ENCODE measurements at places on chromosomes 2 and 18.

- DNase-seq, result no peak
These were observed 19.5 kb upstream of the FAHD2A start for GRCh38 chr2:95382686-95383634.

- no peak for DNase-seq
These were observed 284.1 kb upstream of the SETBP1 start for GRCh38 chr18:44396550-44396949.

- DNase-seq, result no peak
These were observed 94.1 kb upstream of the THOC1 start for GRCh38 chr18:361941-362310.

DNA sequence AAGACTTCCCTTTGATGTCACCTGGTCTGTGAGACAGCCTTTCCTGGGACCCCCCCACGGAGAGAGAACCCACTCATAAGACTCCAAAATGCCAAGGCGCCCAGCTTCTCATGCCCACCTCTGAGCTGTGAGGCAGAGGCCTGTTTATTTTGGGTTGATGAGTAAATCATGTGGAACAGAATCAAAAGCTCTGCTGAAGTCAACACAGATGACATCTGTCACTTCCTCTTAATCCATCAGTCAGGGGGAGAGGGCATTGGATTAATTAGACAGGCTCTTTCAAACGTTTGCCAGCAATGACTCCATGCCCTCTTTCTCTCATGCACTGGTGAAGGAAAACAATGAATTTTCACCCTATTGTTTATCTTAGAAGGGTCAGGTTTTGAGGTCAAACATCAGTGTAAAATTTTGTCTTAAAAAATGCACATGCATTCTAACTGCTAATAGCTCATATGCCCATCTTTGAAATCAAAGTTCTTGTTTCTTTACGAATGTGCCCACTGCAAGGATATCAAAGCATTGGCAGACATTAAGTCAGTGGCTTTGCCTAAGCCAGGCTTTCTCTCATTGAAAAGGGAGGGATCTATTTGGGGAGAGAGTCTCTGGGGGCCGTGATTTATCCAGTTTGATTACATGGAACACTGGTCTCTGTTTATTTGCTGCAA, 184.1 kb downstream of the ACKR3 start:
- no peak for DNase-seq

DNA sequence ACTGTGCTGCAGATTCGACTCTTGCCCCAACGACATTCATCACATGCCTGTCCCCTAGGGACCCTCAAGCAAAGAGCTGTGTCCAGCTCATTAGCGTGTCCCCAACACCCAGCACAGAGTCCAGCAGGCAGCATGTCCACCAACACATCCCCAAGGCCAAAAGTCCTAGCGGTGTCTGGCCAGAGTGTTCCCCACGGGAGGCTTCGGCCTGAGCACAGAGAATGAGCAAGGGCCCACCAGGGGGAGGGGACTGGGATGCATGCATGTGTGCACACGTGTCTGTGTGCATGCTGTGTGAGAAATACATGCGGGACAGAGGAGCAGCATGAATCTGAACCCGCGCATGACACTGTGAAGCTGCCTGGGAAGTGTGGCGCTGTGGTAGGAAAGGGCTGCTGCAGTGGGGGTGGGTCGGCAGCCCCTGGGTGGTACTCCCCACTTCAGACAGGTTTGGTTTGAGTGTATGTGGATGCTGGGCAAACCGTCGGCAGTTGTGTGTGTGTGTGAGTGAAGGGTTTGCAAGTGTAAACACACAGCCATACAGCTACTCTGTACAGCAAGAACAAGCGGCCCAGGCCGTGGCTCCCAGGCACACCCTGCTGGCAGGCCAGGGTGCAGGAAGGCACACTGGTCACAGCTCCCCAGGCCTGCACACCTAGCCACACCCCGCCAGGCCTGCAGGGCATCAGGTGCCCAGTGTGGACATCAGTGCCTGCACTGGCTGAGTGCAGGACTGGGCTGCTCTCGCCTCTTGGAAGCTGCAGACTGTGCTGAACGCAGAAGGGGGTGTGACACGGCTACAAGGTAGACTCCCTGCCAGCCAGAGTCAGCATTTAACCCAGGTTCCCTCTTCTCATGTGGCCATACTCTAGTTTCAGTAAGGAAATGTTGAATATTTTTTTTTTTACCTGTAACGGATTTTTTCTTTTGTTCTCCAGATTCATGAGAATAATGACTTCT, 19.5 kb upstream of the HES6 start:
- no peak for DNase-seq

GRCh38 chr2:27042159-27042661, 9.3 kb upstream of the AGBL5 start:
- no peak for DNase-seq

DNA sequence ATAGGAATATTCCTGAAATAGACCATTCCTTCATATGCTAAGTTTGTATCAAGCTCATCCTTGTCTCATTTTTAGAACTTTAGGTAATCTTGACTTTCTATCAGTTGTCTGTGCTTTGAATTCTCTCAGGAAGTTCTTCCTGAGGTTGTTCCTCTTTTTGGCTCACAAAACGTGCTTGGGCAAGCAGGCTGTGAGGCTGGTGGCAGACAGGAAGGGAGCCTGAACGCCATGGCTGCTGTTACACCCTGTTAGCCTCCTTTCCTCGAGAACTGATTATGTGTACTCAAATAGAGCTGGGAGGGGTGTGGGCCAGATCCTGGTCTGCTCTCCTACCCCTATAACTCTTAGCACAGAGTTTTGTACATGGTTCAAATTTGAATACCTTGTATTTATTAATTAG, 136.4 kb upstream of the CELF4 start:
- DNase-seq, result no peak

GRCh38 chr2:132621131-132621875, 48.7 kb downstream of the LYPD1 start:
- no peak for DNase-seq

GRCh38 chr2:216947055-216947454, 87.2 kb upstream of the TNP1 start:
- no peak for DNase-seq

DNA sequence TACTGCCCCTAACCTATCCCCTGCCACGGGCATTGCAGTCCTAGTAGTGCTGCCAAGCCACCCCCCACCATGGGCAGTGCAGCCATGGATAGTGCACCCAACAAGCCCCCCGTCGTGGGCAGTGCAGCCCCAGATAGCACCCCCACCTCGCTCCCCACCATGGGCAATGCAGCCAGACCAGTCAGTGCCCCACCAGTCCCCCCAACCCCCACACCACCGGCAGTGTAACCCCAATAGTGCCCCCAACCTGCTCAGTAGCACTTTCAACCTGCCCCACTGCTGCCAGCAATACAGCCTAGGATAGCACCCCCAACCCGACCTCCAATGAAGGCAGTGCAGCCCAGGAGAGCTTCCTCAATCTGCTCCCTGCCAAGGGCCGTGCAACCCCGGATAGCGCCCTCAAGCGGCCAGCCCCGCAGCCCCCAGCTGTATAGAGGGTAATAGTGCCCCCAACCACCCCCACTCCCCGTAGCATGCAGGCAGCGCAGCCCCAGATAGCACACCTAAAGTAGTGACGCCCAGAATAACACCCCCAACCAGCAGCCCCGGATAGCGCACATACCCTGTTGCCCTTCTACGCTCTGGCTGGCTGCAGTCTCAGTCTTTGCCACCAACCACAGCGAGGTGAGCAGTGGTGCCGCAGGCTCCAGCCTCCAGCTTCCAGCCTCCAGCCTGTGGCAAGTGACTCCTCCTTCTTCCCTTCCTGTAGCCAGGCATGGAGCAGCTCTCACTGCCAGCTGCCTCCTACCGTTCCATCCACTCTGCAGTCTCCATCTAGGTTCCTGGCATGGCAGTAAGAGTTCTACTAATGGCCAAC, 45.4 kb upstream of the ANKRD62 start:
- DNase-seq, result no peak

GRCh38 chr2:186862869-186863709, 14.1 kb upstream of the ZSWIM2 start:
- DNase-seq, result no peak

DNA sequence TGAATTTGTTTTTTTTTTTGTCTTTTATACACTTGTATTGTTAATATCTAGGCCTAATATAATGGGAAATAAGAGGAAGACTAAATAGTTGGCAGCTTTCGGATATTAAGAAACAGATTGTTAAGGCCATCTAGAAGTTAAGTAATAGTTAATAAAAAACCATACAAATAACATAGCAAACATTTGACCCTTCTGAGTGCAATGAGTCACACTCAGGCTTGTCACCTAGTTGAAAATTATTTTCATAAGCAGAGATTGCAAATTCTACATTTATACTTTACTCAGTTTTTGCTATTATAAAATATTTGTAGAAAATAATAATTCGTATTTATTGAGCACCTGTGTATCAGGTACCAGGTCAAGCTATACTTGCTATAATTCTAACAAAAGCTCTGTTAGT, 2.4 kb downstream of the NUP35 start:
- no peak for DNase-seq

- no peak for DNase-seq
These were observed 1325.0 kb upstream of the CDH2 start for GRCh38 chr18:29501952-29502351.

DNA sequence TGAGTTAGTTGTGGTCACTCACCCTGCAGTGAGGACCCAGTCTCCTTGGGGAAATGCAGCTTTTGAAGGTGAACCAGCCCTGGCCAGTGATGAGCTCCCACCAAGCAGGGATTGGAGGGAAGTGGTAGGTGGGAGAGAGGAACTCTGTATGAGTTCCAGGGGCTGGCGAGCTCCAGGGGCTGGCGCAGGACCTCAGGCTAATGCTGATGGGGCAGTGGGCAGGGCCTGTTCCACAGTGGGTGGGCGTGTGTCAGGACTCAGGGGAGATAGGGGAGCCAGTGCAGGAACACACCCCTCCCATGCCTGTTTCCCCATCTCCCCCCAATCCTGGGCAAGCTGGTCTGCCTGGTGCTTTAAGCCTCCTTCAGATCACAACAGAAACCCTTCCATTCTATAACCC, 208.4 kb downstream of the DYSF start:
- no peak for DNase-seq

GRCh38 chr18:42230636-42231035, 275.6 kb downstream of the PIK3C3 start:
- DNase-seq, result no peak

GRCh38 chr2:102057502-102058292, 65.9 kb downstream of the IL1R2 start:
- no peak for DNase-seq

GRCh38 chr2:241857041-241857541, 1.6 kb downstream of the PDCD1 start:
- no peak for DNase-seq

DNA sequence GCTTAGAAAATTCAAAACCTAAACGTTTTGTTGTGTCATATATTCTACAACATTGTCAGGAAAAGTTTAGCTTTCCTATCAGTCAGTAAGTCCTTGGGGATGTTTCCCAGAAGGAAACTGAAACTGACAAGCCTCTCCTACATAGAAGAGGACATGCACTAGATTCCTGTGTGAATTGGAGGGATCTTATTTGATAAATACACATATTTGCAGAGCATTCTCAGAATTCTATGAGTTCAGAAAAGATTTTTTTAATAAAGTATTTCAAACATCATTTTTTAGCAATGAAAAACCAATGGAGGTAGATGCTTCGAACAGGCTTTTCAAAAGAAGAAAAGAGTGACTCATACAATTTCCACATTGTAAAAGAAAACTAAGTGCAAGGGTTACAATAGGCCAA, 1706.7 kb downstream of the SUCLG1 start:
- DNase-seq, result no peak

DNA sequence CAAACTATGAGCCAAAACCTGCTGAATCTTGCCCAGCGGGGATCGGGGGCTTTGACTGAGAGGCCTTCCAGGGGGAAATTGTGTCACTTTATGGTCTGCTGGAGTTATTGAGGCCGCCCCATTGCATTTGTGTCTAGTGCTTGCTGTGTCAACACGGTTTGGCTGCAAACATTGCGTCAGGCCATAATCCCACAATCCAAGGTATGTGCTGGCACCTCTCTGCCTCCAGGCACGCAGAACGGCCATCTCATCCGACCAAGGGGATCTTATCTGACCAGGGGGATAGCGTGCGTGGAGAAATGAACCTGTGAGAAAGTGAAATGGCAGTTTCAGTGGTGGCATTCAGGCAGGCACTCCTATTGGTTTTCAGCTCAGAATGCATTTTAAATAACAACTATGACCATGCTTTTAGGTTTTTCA, 18.1 kb upstream of the LYPD6B start:
- DNase-seq, result no peak

- no peak for DNase-seq
These were observed 522.7 kb downstream of the THSD7B start for GRCh38 chr2:137287913-137288639.

DNA sequence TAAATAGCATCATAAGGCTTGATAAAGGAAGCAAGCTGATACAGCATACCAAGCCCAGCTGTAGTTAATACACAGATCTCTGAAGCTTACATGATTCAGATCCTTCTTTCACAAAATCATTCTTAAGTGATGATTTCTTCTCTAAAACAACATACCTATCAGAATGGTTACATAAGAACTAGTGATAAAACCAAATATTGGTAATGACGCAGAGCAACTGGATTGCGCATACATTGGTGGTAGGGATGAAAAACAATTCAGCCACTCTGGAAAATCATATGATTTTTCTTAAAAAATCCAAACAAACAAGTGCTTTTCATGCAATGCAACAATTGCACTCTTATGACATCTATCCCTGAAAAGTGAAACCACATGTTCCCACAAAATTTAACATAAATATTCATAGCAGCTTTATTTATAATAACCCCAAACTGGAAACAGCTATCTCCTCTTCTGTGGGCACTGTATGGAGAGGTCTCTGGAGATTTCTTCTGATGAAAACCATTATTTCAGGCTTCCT, 153.6 kb upstream of the DSEL start:
- no peak for DNase-seq

- no peak for DNase-seq
These were observed 47.3 kb downstream of the LDLRAD4 start for GRCh38 chr18:13265911-13266217.

GRCh38 chr2:120820953-120821279, 85.2 kb downstream of the GLI2 start:
- DNase-seq, result no peak

- no peak for DNase-seq
These were observed 144.9 kb downstream of the ACTR3 start for GRCh38 chr2:114034742-114035141.

GRCh38 chr18:47755102-47755456, 175.4 kb downstream of the SMAD2 start:
- DNase-seq, result no peak

DNA sequence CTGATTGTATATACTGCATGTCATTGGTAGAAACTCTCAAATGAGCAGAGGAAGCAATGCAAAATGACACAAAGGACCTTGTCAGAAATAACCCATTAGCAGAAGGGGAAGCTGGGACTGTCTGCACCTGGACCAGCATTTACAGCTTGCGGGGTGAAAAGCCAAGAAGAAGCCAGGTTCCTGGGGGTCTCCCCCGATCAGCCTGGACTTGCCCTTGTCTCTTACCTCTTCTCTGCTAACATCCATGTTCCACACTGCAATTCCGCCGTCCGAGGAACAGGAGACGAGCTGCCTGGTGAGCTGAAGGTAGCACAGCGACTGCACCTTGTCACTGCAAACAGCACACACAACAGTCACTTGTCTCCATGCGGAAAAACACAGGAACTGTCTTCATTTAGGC, 51.1 kb downstream of the WDFY1 start:
- DNase-seq, result no peak

Measured in effector CD8-positive, alpha-beta T cell (primary cell).